ENCODE measurements at places on chromosomes 11 and 22.

GRCh38 chr11:38131535-38131934, 1533.5 kb upstream of the RAG2 start:
- no peak for DNase-seq

DNA sequence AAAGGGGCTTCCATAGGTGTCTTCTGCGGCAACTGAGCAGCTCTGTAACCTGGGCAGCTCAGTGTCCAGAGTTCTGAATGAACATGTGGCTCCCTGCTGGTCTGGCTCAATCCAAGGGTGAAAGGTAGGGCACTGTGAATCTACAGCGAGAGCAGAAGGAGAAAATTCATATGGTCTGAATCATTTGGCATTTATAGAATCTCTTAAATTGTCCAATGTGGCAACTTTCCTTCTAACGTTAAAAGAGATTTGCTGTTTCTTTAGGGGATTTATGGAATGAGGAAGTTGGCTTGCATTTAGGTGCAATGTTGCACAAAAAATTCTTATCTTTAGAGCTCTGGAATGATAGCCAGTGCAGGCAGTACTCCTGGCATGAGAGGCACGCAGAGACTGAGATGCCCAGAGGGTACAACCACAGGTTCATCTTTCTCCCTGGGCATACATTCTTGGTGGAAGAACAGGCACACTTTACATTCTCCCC, 17.0 kb downstream of the ATXN10 start:
- DNase-seq, result no peak

DNA sequence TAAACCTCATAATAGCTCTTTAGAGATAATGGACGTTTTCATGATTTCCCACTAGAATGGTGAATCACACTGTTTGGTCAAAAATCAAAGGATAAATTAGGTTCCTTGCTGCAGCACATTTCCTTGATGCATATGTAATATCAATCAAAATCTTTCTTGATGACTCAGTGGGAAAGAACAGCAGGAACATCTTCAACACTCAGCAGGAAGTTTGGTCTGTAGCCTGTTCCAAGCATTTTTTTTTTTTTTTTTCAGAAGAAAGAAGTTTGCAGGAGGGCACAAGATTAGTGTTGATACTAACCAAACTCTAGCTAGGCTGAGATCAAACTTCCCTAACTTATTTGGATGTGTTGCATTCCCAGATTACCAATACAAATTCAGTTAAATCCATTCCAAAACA, 1529.8 kb downstream of the FAM181B start:
- DNase-seq, result no peak

DNA sequence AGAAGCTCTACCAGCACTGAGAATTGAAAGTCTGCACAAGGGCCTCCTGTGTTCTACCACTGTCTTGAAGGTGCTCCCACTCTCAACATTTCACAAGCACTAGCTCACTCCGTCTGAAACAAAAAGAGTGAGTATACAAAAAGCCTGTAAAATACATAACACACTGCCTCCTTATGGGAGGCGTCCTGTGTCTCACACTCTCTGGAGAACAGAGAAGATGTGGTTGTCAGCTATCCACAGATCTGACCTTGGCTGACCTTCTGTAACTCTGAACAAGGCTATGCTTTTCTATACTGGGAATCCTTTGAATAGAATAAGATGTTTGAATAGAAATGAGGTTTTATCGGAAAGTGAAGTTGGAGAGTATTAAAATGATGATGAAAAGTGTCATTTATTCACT, 171.3 kb upstream of the TMEM45B start:
- no peak for DNase-seq

DNA sequence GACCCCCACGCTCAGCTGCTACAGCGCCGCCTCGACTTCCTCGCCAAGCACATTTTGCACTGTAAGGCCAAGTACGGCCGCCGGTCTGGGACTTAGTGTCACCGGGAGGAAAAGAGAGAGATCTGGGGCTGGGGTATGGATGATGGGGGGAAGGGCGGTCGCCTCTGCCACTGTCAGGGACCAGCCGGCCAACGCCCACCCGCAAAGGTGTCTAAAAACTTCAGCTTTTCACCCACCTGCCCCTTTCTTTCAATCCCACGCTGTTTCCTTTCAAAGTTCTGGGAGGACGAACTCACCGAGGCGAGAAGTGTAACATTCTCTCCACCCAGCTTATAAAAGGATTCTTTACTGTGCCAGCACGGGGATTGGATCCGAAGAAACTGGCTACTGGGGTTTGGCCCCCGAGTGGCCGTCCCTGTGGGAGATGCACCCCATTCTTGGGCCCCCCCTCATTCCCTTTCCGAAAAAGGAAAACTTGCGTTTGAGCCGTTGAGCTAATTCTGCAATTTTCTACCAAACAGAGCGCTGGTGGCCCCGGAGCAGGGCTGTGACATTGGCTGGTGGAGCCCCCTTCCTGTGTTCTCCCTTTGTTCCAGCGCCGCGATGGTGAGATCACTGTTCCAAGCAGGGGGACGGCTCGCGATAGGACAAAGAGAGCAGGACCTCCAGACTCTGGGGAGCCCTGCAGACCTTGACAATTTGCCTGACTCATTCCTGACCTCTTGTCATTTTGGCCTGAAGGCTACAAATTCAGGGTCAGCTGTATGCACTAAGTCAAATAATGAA, 1.8 kb downstream of the FJX1 start:
- peak; percentile 82 for DNase-seq

DNA sequence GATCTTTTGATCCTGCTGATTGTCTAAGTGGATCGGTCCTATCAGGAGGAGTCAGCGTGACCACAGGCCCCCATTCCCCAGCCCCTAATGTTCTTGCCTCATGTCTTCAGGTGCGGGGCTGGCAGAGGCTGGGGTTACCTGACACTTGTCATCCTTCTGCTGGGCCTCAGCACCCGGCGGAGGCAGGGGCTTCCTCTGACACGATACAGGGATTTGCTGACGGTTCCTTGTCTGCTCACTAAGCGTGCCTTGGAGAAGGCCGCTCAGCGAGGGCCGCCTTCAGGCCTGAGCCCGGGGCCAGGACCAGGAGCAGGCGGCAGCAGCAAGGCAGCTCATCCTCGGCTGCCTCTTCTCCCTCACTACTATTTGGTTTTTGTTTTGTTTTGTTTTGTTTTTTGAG, 45.7 kb upstream of the KCNQ1OT1 start:
- no peak for DNase-seq

GRCh38 chr11:86251345-86251744, 6.8 kb downstream of the EED start:
- DNase-seq, result no peak

GRCh38 chr11:107824668-107825369, 33.8 kb downstream of the SLC35F2 start:
- no peak for DNase-seq

- DNase-seq, result no peak
These were observed 6.0 kb upstream of the OR52E6 start for GRCh38 chr11:5847711-5848110.

DNA sequence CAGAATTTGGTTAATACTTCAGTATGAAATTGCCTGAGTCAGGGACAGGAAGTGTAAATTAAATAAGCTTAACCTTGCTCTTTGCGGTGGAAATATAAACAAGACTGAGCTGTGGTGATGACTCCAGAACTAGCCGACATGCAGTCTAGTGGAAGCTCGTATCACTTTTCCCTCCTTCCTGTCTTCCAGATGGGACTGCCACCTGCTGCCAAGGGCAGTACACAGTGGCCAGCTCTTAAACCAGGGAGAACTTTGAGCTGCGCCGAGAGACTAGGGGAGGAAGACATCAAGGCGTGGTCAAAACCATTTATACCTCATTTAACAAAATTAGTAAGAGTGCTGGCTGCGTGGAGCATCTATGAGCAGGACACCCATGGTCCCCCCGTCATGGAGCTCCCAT, 31.3 kb upstream of the CTTN start:
- DNase-seq, result no peak

DNA sequence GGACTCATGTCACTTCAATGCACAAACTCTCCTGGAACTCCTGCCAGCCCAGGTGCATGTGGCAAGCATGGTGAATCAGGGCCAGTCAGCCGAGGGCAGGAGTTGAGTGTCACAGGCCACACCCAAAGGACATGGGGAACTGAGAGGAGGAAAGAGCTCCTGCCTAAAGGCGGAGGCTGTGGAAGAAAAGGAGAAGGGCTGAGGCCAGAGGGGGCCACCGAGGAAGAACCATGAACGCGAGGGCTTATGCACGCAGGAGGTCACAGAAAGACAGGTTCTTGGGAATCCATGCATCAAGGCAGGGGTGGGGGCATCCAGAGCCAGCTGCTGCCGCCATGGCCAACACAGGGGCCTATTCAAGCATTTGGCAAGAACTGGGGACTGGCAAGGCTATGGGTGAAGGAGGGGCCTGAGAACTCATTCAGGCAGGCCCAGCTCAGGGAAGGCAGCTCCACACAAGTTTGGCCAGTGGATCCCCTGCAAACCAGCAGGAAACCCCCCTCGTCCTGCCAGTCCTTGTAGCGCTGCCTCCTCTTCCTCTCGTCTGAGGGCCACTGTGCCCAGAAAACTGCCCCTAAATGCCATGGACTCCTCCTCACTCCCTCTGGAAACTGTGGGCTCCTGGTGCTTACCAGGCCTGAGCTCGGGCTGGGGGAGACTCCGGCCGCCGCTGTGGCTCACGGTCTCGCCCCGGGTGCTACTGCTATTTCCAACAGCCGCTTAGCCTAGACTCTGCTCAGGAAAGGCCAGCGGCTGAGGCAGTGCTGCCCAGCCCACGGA, 15.4 kb downstream of the PPM1F start:
- no peak for DNase-seq

GRCh38 chr11:108835624-108836023, 170.8 kb downstream of the DDX10 start:
- peak; percentile 14 for DNase-seq

GRCh38 chr11:30329150-30329940, 6.4 kb downstream of the ARL14EP start:
- no peak for DNase-seq

DNA sequence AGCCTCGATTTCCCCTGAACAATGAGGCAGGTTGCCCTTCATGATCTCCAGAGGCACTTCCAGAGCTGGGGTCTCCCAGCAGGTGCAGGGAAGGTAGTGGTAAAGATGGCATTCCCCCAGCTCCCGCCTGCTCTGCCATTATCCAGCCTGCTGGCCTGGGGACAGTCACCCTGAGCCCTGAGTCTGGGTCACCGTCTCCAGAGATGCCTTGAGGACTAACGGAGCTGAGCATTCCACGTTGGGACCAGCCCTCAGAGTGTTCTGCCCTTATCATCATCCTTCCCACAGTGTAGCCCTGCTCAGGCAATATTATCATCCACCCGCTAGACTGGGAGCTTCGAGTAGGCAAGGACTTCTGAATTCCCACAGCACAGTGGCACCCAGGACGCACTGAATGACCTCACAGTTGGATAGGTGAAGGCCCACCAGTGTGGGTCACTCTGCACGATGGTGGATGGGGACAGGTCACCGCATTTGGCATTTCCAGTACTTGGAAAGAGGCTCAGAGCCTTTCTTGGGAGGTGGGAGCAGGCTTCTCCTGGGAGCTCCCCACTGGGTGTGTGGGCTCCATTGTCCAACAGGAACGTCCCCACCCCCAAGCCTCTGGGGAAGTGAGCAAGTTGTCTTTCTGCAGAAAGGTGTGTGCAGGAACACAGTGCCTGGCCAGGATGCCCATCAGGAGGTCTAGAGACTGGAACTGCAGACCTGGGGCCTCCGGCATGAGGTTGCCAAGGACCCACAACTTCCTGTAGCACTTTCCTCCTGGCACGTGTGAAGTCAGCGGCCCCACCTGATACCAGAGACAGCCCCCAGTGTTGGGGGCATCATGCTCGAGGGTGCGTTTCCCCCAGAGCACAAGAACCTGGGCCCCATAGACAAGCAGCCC, 51.4 kb upstream of the WNT7B start:
- peak; percentile 24 for DNase-seq

GRCh38 chr11:128507936-128508335, 79.4 kb downstream of the ETS1 start:
- no peak for DNase-seq

GRCh38 chr11:32435511-32435941, at the start of gene WT1:
TSS of gene WT1 (minus strand) at chr11:32435539.
- peak; percentile 88 for DNase-seq

- no peak for DNase-seq
These were observed 362.1 kb downstream of the DDX10 start for GRCh38 chr11:109026891-109027489.

- DNase-seq, result no peak
These were observed 253.4 kb downstream of the FAM76B start for GRCh38 chr11:95536047-95536690.

- DNase-seq, result no peak
These were observed 753 bp downstream of the PRPF19 start for GRCh38 chr11:60905551-60906113.

DNA sequence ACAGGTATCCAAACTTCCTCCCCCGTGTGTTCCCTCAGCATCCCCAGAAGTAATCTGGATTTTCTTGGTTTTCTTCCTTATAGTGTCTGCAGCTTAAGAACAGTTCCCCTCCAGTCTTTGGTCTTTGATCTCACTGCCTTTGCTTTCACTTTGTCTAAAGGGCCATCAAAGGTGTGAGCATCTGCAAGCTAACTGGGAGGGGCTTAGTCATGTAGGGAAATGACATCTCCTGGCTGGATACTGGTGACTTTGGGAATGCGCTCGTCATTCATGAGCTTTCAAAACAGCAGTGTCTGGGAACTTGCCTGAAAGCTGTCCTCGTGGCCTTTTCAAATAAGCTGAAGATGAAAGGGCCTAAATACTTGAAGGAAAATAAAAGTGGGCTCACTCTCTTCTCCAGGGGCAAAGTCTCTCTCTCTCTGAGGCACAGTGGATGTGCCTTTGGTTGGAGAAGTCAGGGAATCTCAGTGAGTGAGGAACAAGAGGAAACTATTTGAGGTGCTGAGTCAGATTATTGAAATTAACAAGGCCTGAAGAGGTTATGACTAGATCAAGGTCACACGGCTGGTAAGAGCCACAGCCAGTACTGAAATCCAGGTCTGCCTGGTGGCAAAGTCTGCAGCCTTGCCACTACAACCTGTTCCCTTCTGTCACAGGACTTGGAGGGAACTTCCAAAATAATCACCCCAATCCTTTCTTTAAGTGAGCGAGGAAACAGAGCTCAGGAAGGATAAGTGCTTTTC, 45.6 kb upstream of the TENM4 start:
- no peak for DNase-seq

DNA sequence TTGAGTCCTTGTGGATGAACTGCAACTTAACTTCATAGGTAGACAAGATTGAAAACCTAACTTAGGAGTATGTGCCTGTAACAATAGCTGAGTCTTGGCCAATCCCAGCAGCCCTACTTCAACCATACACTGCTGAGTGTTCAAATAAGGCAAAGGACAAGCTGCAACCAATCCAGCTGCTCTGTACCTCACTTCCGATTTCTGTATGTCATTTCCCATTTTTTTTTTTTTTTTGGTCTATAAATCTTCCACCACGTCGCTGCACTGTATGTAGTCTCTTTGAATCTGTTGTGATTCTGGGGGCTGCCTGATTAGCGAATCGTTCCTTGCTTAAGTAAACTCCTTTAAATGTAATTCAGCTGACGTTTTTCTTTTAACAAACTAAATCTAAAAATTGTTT, 35.4 kb upstream of the FLI1 start:
- DNase-seq, result no peak

- DNase-seq, result no peak
These were observed 11.3 kb downstream of the OSBP2 start for GRCh38 chr22:30705710-30706651.

DNA sequence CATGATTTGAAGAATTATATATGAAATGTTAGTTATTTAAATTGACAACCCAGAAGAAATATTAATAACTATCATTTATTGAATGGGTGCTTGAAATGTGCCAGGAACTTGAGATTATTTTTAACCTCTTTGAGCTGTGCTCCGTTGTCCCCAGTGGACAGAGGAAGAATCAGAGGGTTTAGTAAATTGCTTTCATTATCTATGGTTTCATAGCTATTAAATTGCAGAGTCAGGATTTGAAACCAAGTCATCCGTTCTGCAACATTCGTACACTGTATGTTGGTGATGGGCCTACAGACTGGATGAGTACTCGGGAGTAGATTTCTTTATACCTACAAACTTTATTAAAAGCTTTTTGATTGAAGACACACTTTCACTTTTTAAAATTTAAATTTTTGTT, 4.9 kb downstream of the HSD17B12 start:
- no peak for DNase-seq
